ENCODE measurements at places on chromosomes 11 and 22.
A peak's percentile ranks its signal among the peaks of the same experiment; 100 is the strongest.

DNA sequence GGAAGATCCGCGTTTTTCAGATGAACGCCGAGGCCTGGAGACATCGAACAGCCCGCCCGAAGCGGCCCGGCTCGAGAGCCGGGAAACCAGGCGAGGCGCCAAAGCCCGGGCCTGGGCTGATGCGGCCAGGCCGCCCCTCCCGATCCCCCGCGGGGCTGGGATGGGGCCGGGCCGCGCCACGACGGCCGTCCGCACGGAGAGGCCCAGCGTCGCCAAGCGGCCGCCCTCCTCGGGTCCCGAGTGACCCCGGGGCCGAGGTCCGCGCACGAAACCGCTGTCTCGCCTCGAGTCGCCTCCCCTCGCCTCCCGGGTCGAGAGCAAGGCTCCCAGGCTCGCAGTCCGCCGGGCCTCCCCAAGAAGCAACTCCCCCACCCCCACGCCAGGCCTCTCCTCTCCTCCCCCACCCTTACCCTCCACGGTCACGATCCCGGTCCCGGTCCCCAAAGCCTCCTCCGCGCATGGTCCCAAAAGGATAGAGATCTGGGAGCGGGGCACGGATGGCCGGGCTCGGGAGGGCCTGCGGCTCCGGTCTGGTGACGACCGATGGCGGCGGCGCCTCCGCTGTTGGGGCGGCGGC lies 482 bp downstream of the DDX17 start:
- peak overlapping the region; percentile 96 for H3K4me3 ChIP-seq
- peaks cover 36% of the 10 kb centered on the region for H3K4me1 ChIP-seq
- peak; percentile 52 for DNase-seq
- peaks cover 59% of the 10 kb centered on the region for H3K36me3 ChIP-seq

DNA sequence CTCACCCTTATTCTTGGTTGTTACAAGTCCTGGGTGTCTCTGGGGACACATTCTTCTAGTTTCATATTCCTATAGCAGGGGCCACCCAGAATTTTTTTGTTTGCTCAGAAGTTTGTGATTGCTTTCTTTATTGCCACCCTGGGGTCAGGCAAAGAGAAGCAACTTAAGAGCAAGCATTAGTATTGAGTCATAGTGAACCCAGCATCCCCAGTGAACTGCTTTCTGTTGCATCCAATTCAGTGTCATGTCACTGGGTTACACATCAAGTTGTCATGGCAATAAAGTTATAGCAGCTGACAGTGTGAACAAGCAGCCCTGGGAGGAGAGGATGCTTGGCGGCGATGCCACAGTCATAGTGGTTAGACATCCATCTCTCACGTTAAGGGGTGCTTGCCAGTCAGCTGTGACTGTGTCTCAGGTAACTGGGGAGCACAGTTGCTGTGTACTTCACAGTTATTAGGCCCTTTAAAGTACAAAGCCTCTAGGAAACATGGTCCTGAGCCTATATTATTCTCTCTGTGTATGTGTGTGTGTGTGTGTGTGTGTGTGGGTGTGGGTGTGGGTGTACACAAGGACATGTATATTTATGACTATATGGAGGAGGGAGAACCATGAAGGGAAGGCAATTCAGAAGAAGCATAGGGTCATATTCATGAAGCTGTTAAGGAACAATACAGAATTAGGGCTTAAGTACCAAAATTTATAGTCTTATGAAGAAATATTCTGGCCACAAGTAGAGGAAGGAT lies 52.5 kb downstream of the TRIM44 start:
- H3K27me3 ChIP-seq: no peaks in the 10 kb centered on the region
- H3K36me3 ChIP-seq: peaks cover 28% of the 10 kb centered on the region
- H3K4me3 ChIP-seq: no peak overlapping the region
- H3K27ac ChIP-seq: no peak overlapping the region

DNA sequence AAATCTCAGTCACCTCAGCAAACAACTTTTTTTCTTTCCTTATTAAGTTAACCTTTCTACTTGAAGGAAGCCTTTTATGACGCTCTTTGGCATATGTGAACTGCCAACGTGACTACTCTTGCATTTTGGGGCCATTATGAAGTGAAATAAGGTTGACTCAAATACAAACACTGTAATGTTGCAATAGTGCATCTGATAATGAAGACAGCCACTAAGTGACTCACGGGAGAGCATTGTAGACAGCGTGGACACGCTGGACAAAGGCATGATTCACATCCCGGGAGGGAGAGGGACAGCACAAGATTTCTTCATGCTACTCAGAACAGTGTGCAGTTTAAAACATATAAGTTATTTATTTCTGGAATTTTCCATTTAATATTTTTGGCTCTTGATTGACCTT lies 560.8 kb downstream of the ETS1 start:
- H3K36me3 ChIP-seq: no peaks in the 10 kb centered on the region
- DNase-seq: no peak
- no peak overlapping the region for H3K4me3 ChIP-seq
- H3K27ac ChIP-seq: no peak overlapping the region
- no peaks in the 10 kb centered on the region for H3K4me1 ChIP-seq
- peaks cover 15% of the 10 kb centered on the region for H3K27me3 ChIP-seq

DNA sequence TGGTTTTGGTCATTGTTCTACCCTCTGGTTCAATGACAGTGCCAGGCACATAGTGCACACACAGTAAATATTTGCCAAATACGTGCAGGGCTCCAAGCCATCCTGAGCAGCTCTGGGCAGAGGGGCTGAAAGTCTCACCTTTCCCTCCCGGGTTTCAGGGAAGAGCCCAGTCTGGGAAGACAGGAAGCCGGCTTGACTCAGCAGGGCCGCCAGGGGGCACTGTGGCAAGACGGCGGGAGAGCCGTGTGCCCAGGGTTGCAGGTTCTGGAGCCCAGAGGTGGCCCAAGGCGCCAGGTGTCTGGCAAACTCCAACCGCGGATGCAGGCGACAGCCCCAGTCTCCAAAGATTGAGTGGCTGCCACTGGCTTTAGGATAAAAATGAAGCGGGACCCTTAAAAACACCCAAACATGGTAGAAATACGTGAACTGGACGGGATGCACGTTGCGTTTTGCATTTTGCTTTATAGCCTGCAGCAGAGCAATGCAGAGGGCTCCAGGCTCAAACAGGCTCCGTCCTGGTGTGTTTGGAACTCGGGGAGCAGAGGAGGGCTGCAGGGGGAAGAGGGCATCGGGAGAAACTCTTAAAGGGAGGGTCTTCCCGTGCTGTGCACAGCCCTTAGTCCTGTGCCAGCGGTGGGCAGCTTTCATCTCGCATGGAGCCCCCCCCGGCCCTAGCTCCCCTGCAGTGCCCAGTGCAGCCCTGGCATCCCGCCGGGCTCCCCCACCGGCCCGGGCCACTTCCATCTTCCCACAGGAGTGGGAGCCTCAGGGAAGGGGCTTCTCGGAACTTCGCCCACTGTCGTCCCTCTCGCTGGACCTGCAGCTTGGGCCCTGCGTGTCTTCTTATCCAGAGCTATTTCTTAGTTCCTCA lies 10.7 kb downstream of the KRTAP5-5 start:
- H3K27me3 ChIP-seq: peaks cover 27% of the 10 kb centered on the region
- H3K27ac ChIP-seq: no peak overlapping the region
- H3K4me1 ChIP-seq: no peaks in the 10 kb centered on the region
- H3K4me3 ChIP-seq: no peak overlapping the region
- no peak for DNase-seq

GRCh38 chr22:41286639-41287091 lies 678 bp upstream of the RANGAP1 start:
- peaks cover 23% of the 10 kb centered on the region for H3K4me1 ChIP-seq
- no peaks in the 10 kb centered on the region for H3K27me3 ChIP-seq
- H3K4me3 ChIP-seq: peak overlapping the region; percentile 89
- H3K36me3 ChIP-seq: peaks cover 19% of the 10 kb centered on the region
- H3K27ac ChIP-seq: peak overlapping the region; percentile 97

- H3K27me3 ChIP-seq: no peaks in the 10 kb centered on the region
- no peak overlapping the region for H3K27ac ChIP-seq
- no peak overlapping the region for H3K4me3 ChIP-seq
- DNase-seq: no peak
- H3K4me1 ChIP-seq: no peaks in the 10 kb centered on the region
Measured at GRCh38 chr11:72297828-72298227, 53.9 kb upstream of the PHOX2A start.

GRCh38 chr11:70065318-70066135 lies 12.6 kb upstream of the ANO1 start:
- peaks cover 29% of the 10 kb centered on the region for H3K27me3 ChIP-seq
- no peaks in the 10 kb centered on the region for H3K36me3 ChIP-seq
- H3K4me3 ChIP-seq: no peak overlapping the region
- no peaks in the 10 kb centered on the region for H3K4me1 ChIP-seq
- H3K27ac ChIP-seq: no peak overlapping the region

- no peak within 1 kb of the TSS for H3K27ac ChIP-seq
- H3K4me3 ChIP-seq: no peak within 1 kb of the TSS
- H3K36me3 ChIP-seq: no peaks in the 10 kb centered on the region
- peaks cover 8% of the 10 kb centered on the region for H3K4me1 ChIP-seq
- DNase-seq: no peak
Measured at GRCh38 chr22:50486561-50487289, at the start of gene MIOX. Gene MIOX (plus strand): TSS chr22:50486859. CDS start chr22:50486898, 39 bp downstream.

GRCh38 chr22:42697542-42698013 lies 23.1 kb downstream of the A4GALT start:
- no peaks in the 10 kb centered on the region for H3K27me3 ChIP-seq
- H3K4me3 ChIP-seq: no peak overlapping the region
- H3K27ac ChIP-seq: no peak overlapping the region
- no peaks in the 10 kb centered on the region for H3K36me3 ChIP-seq
- no peak for DNase-seq
- H3K4me1 ChIP-seq: no peaks in the 10 kb centered on the region

- H3K4me3 ChIP-seq: no peak overlapping the region
- H3K4me1 ChIP-seq: peaks cover 22% of the 10 kb centered on the region
- H3K27ac ChIP-seq: no peak overlapping the region
- DNase-seq: peak; percentile 57
- no peaks in the 10 kb centered on the region for H3K27me3 ChIP-seq
Measured at GRCh38 chr11:2772544-2773031, 72.8 kb upstream of the KCNQ1OT1 start.

- no peaks in the 10 kb centered on the region for H3K4me1 ChIP-seq
- H3K4me3 ChIP-seq: no peak overlapping the region
- H3K27ac ChIP-seq: no peak overlapping the region
- peaks cover 4% of the 10 kb centered on the region for H3K27me3 ChIP-seq
- no peaks in the 10 kb centered on the region for H3K36me3 ChIP-seq
Measured at GRCh38 chr11:12497431-12497830, 120.1 kb downstream of the PARVA start.

DNA sequence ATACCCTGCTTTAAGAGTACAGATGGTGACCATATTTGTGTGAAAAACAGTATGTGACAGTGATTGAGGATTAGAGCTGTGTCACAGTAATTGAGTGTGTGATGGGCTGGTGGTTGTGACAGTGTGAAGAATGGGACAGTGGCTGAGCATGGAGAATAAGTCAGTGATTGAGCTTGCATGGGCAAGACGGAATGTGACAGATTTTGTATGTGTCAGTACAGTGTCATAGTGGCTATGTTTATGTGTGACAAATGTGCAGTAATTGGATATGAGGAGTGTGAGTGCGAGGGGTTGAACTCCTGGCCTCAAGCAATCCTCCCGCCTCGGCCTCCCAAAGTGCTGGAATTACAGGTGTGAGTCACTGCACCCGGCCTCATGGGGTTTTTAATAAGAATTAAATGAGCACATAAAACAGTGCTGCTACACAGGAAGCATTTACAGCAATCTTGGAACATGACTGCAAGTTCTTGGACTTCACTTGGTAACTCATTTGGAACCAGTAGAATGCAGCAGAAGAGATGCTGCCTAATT lies 583 bp upstream of the RRAS2 start:
- peaks cover 31% of the 10 kb centered on the region for H3K4me1 ChIP-seq
- peaks cover 13% of the 10 kb centered on the region for H3K36me3 ChIP-seq
- H3K4me3 ChIP-seq: peak overlapping the region; percentile 70
- no peak for DNase-seq
- peaks cover 3% of the 10 kb centered on the region for H3K27me3 ChIP-seq

- H3K27ac ChIP-seq: no peak overlapping the region
- peaks cover 81% of the 10 kb centered on the region for H3K27me3 ChIP-seq
- H3K4me1 ChIP-seq: peaks cover 17% of the 10 kb centered on the region
- H3K36me3 ChIP-seq: peaks cover 11% of the 10 kb centered on the region
- H3K4me3 ChIP-seq: no peak overlapping the region
- no peak for DNase-seq
Measured at GRCh38 chr11:123364080-123364479, 66.0 kb upstream of the GRAMD1B start.

GRCh38 chr11:102546427-102546826 lies 15.9 kb upstream of the MMP7 start:
- DNase-seq: no peak
- no peak overlapping the region for H3K4me3 ChIP-seq
- no peaks in the 10 kb centered on the region for H3K27me3 ChIP-seq
- no peaks in the 10 kb centered on the region for H3K4me1 ChIP-seq

GRCh38 chr22:23086787-23087186 lies 16.5 kb downstream of the GNAZ start:
- no peaks in the 10 kb centered on the region for H3K4me1 ChIP-seq
- no peaks in the 10 kb centered on the region for H3K36me3 ChIP-seq
- no peaks in the 10 kb centered on the region for H3K27me3 ChIP-seq
- H3K27ac ChIP-seq: no peak overlapping the region
- no peak for DNase-seq
- H3K4me3 ChIP-seq: no peak overlapping the region

DNA sequence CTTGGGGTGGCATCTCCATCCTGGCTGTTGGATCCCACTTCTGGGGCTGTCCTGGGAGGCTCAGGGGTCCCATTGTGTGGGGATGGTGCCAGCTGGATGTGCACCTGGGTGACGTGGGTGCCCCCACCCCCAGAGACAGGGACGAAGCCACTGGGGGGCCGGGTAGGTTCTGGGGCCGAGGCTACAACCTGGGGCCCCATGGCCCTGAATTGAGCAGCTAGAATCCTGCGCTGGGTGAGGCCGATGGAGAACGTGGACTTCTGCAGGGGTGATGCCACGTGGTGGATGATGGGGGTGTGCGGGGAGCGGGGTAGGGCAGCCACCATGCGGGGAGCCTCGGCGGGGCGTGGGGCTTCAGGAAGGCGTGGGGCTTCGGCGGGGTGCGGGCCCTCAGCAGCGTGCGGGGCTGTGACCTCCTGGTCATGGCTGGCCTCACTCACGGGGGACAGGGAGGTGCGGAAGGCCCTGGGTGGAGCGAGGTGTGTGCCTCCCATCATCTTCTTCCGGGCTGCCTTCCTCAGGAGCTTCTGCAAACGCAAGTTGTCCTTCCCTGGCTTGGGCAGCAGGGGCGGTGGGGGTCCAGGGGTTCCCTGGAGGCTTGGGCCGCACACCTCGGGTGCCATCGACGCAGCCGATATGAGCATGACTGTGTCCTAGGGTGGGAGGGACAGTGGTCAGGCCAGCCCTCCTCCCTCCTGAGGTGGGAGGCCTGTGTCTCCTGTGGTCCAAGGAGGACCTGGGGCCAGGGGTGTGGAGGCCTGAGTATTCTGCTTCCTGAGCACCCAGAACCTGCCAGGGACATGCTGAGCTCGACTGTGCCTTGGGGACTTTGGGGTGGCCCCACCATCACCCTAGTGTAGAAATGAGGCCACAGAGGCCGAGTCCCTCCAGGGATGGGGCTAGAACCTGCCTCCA lies 1.5 kb downstream of the PRR33 start:
- H3K4me1 ChIP-seq: peaks cover 22% of the 10 kb centered on the region
- DNase-seq: peak; percentile 54
- no peaks in the 10 kb centered on the region for H3K27me3 ChIP-seq
- H3K4me3 ChIP-seq: peak overlapping the region; percentile 81
